ENCODE measurements at places on chromosomes 1 and 21. TPM values are rescaled to one million over a fixed set of nuclear protein-coding genes. Genes with fewer than 3 reads are reported as not detected.

Gene HTR1D
- 3.5 TPM for total RNA-seq

Gene GJA4
- total RNA-seq, result not detected

Gene EDARADD
- 35.4 TPM for total RNA-seq

Gene KCNJ9
- not detected for total RNA-seq
